ENCODE measurements at places on chromosomes 16 and 17.

- DNase-seq, result peak; percentile 54
Measured at GRCh38 chr16:69187446-69188235, 677 bp downstream of the SNTB2 start.

- no peak for DNase-seq
Measured at GRCh38 chr16:4641895-4642294, 17.3 kb downstream of the MGRN1 start.

DNA sequence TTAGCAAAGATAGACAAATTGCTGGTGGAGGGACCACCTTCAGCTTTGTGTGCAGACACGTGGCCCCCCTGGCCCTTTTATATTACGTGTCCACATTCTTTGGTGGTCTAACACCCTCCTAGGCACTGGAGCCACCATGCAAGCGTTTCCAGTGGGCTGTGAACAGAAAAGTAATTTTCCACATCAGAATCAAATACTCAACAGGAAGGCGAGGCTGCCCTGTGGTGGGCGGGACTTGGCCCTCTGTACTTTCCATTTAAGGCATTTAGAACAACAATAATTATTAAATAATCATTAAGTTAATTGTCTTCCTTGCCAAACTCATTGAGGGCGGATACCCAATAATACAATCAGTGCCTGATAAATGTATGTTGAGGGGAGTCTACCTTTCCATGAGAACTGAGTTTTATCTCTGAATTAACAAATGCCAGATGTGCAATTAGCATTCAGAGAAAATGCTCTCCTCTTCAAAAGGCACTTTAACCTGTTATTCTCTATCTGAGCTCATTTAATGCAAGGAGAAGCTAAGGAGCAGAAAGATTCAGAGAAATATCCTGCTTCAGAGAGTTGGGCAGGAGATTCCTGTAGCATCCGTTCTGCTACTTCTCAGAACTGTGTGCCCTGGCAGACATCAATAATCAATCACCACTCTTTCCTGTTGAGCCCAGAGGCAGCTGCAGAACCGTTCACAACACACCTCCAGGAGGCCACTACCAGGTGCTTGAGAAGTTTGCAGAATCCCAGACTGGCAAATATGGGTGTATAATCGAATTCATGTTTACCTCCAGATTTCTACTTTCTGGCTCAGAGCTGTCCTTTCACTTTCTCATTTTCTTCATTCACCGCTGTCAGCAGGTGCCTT is 109.4 kb downstream of the CMIP start:
- DNase-seq, result no peak

GRCh38 chr17:307295-307691 is 45.3 kb downstream of the RPH3AL start:
- DNase-seq, result no peak

GRCh38 chr17:68598074-68598473 is 3.1 kb downstream of the FAM20A start:
- DNase-seq, result no peak

DNA sequence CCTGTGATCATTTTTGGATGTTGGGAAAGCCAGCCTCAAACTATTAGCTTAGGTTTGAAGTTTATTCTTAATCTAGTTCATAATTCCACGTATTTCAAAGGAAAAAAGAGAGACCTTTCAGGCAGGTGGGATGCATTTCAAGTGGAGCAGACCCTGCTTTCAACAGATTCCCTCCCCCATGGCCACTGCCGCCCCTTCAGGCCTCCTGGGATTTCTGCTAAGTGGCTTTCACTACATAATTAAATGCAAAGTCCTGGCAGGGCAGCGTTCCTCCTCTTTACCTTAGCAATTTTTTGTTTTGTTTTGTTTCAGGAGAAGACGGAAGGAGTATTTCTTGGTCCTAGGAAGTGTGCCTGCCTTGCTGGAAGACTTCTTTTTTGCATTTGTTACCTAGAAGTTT is 36.6 kb downstream of the MAF start:
- DNase-seq, result no peak

DNA sequence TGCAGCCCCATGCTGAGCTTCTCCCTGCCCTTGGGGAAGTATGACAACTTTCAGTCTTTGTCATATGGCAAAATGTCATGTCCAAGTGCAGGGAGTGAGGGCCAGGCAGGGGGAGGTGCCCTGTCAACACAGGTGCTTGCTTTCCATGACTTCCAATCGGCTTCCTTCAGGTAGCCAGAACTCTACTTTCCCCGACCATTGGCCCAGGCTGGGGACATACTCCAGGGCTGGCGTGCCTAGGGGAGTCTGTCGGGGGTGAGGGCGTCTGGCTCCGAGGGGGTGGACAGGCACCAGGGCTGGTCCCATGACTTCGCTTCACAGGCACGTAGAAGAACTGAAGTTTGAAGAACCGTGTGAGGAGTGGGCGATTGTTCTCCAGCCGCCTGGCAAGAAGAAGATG is 19.8 kb upstream of the PIK3R6 start:
- no peak for DNase-seq

GRCh38 chr16:12548270-12548983 is 255.3 kb downstream of the CPPED1 start:
- no peak for DNase-seq

DNA sequence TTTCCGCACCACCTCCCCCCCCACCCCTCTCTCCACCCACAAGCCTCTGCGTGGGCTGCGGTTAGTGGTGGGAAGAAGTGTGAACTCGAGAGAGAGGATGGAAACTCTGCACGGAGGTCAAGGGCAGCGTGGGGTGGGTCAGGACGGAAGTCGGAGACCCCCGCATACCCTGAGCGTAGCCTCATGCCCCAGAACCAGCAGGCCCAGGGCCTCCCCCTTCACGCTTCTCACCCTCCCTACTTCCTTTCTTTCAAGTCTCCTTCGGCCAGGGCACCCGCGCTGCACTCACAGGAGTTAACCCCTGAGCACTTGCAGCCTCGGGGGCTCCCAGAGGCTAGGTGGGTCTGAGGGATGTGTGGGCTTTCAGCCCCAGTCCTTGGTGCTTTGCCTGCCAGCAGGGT is 9.2 kb downstream of the TBKBP1 start:
- peak; percentile 44 for DNase-seq

DNA sequence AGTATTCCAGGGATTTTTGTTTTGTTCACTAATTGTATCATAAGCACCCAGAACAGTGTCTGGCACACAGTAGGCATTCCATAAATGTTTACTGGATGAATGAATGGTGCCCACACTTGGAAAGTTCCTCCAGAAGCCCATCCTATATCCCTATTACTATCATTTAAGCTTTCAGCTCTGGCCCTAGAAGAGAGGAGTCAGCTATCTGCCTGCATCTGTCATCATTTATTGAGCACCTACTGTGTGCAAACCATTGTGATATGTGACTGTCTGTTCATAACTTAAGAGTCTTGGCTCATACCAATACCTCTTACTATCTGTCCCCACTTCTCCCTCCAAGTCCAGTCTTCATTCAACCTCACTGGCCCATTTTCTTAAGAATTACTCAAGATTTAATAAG is 20.1 kb upstream of the SP6 start:
- DNase-seq, result no peak

DNA sequence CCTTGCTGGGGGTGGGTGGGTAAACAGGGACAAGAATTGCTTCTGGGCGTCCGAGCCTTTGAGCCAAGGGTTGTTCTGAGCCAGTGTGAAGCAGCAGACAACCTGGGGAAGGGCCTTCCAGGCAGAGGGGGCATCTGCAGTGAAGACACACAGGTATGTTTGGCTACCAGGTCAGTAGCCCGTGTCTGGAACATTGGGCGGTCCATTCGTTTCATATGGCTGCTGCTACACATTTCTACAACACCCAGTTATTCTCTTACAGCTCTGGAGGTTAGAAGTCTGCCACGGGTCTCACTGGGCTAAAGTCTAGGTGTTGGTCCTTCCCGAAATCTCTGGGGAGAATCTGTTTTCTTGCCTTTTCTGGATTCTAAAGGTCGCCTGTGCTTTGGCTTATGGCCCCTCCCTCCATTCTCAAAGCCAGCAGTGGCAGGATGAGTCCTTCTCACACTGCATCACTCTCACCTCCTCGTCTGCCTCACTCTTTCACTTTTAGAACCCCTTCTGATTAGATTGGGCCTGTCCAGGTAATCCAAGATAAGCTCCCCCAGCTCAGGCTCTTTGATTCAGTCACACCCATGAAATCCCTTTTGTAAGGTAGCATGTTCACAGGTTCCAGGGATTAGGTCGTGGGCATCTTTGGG is 136.1 kb downstream of the CLEC16A start:
- no peak for DNase-seq

DNA sequence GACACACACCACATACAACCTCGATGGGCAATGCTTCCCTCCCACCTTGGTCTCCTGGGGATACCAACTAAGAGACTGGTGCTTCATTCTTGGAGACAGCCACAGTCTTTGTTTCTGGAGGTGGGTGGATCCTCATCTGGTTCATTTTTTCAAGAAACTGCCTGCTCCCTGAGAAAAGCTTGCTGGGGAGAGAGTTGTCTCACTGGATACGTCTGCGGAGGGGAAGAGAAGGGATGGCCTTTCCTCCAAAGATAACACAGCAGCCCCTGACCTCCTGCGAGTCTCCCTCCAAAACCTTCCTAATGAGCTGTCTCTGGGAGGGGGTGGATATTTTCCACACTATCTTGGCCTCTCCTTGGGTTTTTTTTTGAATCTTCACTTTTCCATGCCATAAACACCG is 221.2 kb downstream of the SOX9 start:
- no peak for DNase-seq

DNA sequence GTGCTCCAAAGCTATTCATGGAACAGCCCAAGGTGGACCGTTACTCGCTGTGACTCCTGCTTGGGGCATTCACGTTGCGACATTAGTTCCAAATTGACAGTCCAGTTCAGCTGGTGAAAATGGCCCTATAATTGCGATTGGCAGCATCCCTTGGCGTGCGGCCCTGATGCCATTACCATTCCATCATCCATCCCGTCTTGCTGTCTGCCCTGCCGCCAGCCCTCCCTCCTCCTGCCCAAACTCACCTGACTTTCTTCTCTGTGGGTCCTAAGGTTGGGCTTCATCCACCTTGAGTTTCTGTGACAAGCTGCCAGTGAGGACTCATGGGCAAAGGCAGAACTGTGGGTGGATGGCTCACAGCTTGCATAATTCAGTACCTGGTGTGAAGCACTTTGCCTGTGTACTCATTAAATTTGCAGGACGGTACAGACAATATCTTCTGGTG is 104.6 kb downstream of the RPTOR start:
- no peak for DNase-seq

- DNase-seq, result no peak
Measured at GRCh38 chr17:14359163-14360020, 58.5 kb downstream of the HS3ST3B1 start.
